ENCODE measurements at places on chromosomes 11 and 22. TPM values are rescaled to one million over a fixed set of nuclear protein-coding genes. Genes with fewer than 3 reads are reported as not detected.

The C22orf31 gene
- polyA plus RNA-seq: 0.16 TPM

DNA sequence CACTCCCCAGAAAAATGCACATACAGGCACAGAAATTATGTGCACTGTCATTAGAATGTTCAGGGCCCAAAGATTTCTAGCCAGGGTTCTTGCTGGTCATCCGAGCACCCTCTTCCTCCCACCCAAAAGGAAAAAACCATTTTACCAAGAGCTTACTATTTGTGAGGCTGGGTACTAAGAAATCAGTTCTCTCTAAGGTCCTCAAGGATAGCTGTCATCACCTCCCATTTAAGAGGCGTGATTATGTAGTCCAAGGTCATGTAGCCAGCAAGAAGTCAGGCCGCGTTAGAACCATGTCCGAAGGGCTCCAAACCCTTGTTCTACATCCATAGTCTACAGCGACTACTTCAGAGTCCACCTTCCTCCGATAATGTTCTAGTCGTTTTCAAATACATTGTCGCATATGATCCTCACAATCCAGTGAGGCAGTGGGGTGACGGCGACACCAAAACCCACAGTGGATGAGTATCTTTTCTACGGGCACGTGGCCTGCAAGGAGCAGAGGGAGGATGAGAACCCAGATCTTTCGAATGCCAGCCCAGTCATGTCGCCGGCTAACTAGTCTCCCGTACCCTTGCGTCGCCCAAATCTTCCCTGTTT, 634 bp downstream of the TIMM8B start:
- DNase-seq: peak; percentile 27
- H3K27me3 ChIP-seq: no peaks in the 10 kb centered on the region
- H3K27ac ChIP-seq: peak overlapping the region; percentile 45
- H3K4me3 ChIP-seq: peak overlapping the region; percentile 64
- H3K36me3 ChIP-seq: peaks cover 3% of the 10 kb centered on the region
- peaks cover 14% of the 10 kb centered on the region for H3K4me1 ChIP-seq

The ZFP91 gene
- polyA plus RNA-seq: 15.4 TPM

- peaks cover 12% of the 10 kb centered on the region for H3K27me3 ChIP-seq
- DNase-seq: no peak
- H3K4me3 ChIP-seq: no peak overlapping the region
- no peak overlapping the region for H3K27ac ChIP-seq
- H3K36me3 ChIP-seq: no peaks in the 10 kb centered on the region
These were observed 20.7 kb upstream of the NCF4 start for GRCh38 chr22:36840106-36840505.

DNA sequence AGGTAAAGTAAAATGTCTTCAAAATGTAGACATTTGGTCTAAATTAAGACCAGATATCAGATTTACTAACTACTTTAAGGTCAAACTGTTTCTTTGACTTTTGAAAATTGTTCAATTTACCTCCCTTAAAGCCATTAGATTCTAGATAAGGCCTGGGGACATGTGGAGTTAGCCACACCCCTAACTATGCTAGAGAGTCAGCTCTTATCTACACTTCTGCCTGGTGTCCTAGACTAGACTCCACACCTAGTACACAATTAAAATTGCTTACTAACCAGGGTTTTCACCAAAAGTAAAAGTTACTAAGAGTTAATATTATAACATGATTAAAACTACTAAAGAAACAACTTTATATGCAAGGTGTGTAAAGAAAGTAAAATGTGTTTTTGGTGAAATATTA, 43.6 kb upstream of the DBX1 start:
- peaks cover 6% of the 10 kb centered on the region for H3K4me1 ChIP-seq
- peaks cover 39% of the 10 kb centered on the region for H3K27me3 ChIP-seq
- DNase-seq: no peak
- H3K36me3 ChIP-seq: no peaks in the 10 kb centered on the region
- no peak overlapping the region for H3K27ac ChIP-seq

DNA sequence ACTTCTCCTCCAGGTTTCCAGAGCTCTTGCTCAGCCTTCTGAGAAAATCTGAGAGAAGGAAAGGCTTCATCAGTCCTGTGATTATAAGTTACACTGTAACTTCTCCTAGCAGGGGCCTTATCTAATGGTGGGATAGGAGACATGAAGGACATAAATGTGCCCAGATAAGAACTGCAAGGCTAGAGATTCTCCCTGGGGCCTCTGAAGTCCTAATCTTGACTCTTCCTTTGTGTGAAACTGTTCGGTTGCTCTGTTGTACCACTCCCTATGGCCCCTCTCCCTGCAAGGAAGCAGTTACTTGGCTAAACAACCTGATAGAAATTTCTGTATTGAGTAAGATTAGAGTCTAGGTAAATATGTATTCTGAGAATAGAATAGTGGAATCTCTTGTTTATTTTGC, 780.9 kb downstream of the ETS1 start:
- DNase-seq: peak; percentile 25
- peak overlapping the region; percentile 71 for H3K27ac ChIP-seq
- H3K4me3 ChIP-seq: no peak overlapping the region
- H3K4me1 ChIP-seq: peaks cover 12% of the 10 kb centered on the region
- no peaks in the 10 kb centered on the region for H3K36me3 ChIP-seq

DNA sequence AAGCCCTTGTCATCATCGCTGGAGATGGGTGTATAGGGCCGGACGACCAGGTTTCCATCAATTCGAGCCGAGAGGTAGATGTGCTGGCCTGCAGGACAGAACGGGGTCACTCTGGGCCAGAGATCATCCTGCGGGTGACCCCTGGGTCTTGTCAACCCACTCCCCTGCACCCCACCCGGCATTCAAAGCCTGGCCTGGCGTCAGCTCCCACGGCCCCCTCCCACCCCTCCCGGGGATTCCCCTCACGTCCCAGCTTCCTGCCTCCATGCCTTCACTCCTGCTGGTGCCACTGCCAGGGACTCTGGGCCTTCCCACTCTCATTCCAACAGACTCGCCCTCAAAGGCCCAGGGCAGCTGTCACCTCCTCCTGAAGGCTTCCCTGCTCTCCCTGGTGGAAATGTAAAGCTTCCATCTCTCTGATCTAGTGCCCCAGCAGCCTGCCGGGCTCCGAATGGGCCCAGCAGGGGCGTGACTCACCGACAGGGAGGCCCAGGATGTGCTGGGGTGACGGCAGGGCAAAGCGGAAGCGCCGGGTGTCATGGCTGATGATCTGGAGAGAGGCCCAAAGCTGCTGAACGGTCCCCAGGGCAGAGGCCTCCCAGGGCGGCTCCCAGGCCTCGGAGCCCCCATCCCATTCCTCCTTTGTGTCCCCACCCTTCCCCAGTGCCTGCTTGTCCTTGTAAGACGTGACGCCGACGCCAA, 9.3 kb downstream of the ATP5MGL start:
- no peak overlapping the region for H3K27ac ChIP-seq
- DNase-seq: no peak
- peaks cover 4% of the 10 kb centered on the region for H3K36me3 ChIP-seq

DNA sequence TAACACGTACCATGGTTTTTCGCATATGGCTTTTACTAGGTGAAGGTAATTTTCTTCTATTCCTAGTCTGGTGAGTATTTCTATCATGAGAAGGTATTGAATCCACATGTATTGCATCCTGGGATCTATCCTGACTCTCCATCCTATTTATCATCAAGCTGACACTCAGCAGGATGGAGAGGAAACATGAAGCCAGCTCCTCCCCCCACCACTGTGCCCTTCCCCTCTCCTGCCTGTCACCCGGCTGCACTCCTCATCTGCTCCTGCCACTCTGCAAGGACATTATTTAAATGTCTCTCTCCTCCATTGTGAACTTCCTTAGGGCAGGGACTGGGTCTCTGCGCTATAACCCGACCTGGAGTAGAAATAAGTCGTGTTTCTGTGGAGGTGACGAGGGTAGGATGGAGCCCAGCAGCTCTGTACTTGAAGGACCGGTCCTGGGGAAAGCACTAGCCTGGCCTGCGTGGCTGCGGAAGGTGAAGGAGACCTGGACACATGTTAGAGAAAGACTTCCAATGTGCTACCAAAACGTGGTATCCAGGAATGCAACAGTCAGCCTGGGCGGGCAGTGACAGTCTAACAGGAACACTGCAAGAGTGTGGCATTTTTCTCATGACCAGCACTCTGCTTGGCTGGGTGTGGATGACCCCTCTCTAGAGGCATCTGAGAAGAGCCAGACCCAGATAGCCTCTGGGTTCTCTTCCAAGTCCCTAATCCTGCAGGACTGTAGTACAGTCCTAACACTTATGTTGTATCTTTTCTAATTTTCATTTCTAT, 111.2 kb downstream of the MICAL3 start:
- no peak overlapping the region for H3K4me3 ChIP-seq
- no peak for DNase-seq
- H3K4me1 ChIP-seq: peaks cover 17% of the 10 kb centered on the region
- H3K36me3 ChIP-seq: no peaks in the 10 kb centered on the region
- no peak overlapping the region for H3K27ac ChIP-seq

DNA sequence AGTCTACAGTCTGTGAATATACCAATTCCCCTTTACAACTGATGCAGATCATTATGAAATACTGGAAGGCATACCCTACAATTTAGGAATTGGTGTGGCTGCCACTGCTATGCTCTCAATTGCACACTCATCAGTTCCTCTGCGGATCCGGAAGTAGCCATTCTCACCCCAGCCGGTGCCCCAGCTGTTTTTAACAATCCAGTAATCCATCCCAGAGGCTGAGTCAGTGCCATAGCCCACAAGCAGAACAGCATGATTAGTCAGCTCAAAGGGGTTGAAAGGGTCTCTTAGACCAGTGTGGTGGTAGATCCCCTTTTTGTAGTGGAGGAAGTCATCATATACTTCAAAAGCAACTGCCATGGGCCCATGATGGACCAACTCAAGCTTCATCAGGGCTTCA, 43.6 kb downstream of the CTSC start:
- H3K4me1 ChIP-seq: peaks cover 26% of the 10 kb centered on the region
- no peak overlapping the region for H3K27ac ChIP-seq
- no peak for DNase-seq
- no peaks in the 10 kb centered on the region for H3K27me3 ChIP-seq
- H3K4me3 ChIP-seq: no peak overlapping the region

The ANO5 gene
- polyA plus RNA-seq: 2.6 TPM

DNA sequence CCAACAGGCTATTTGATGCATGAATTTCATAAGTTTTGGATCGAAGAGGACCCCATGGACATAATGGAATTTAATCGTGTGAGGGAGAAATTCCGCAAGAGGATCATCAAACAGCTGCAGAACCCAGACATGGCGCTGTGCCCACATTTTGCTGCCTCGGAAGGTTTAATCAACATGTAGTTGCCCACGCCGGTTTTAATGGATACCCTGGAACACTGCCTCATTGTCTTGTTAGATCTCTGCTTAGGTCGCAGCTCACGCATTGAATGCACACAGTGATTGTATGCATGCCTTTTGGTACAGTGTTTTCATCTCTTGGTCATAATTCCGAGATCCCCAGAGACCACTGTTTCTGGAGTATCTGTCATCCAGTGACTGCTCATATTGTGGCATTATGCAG, 46.8 kb downstream of the SLN start:
- no peak overlapping the region for H3K27ac ChIP-seq
- no peak for DNase-seq
- H3K4me3 ChIP-seq: no peak overlapping the region

- DNase-seq: no peak
- H3K4me3 ChIP-seq: no peak overlapping the region
- no peaks in the 10 kb centered on the region for H3K36me3 ChIP-seq
- no peak overlapping the region for H3K27ac ChIP-seq
These were observed 6.0 kb upstream of the LGALS12 start for GRCh38 chr11:63499874-63500273.

The CARD18 gene
- polyA plus RNA-seq: not detected

Data from hepatocyte (in vitro differentiated cells).